ENCODE measurements at places on chromosomes 6 and 20. TPM values are rescaled to one million over a fixed set of nuclear protein-coding genes. Genes with fewer than 3 reads are reported as not detected.

DNA sequence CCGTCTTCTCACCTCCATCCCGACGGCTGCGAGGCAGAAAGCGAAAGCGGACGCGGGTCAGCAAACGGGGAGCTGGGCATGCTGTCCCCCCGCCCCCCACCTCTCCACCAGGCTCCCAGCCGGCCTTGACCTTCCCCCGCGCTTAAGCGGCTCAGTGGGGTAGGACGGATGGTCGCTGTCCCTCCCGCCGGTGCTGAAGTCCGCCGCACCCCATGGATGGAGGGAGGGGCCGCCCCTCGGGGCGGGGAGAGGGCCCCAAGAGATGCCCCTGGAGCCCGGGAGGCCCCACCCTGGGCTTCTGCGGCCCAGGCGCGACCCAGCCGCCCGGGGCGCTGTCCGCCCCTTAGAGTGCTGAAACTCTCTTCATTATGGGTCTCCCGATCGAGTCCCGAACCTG lies at the start of gene KCNB1:
TSS of gene KCNB1 (minus strand) at position 48 of the 397 bp plus-strand sequence. CDS start 188 bp downstream, outside the sequence.
- peak; percentile 17 for DNase-seq
- H3K4me1 ChIP-seq, result peaks cover 22% of the 10 kb centered on the region
- H3K27me3 ChIP-seq, result peaks cover 71% of the 10 kb centered on the region
- no peaks in the 10 kb centered on the region for H3K36me3 ChIP-seq
- H3K4me3 ChIP-seq, result no peak within 1 kb of the TSS

- no peaks in the 10 kb centered on the region for H3K27me3 ChIP-seq
- peaks cover 23% of the 10 kb centered on the region for H3K4me1 ChIP-seq
- H3K4me3 ChIP-seq, result no peak overlapping the region
- DNase-seq, result no peak
Measured at GRCh38 chr20:1297486-1297885, 31.4 kb downstream of the SNPH start.

PARD6B gene
- total RNA-seq, result 5.6 TPM

TUBB1 gene
- total RNA-seq, result 0.17 TPM

GRCh38 chr20:3885715-3886114 lies 3.5 kb upstream of the PANK2 start:
- H3K27ac ChIP-seq, result no peak overlapping the region
- no peak overlapping the region for H3K4me3 ChIP-seq
- no peaks in the 10 kb centered on the region for H3K36me3 ChIP-seq

TREML2 gene
- 0.91 TPM for total RNA-seq

KCNK5 gene
- 0.47 TPM for total RNA-seq

GRCh38 chr20:63280929-63281545 lies 8.4 kb downstream of the ARFGAP1 start:
- no peak overlapping the region for H3K27ac ChIP-seq
- H3K4me3 ChIP-seq, result no peak overlapping the region
- H3K36me3 ChIP-seq, result peaks cover 61% of the 10 kb centered on the region
- H3K4me1 ChIP-seq, result peaks cover 18% of the 10 kb centered on the region
- H3K27me3 ChIP-seq, result no peaks in the 10 kb centered on the region
- DNase-seq, result no peak

DNA sequence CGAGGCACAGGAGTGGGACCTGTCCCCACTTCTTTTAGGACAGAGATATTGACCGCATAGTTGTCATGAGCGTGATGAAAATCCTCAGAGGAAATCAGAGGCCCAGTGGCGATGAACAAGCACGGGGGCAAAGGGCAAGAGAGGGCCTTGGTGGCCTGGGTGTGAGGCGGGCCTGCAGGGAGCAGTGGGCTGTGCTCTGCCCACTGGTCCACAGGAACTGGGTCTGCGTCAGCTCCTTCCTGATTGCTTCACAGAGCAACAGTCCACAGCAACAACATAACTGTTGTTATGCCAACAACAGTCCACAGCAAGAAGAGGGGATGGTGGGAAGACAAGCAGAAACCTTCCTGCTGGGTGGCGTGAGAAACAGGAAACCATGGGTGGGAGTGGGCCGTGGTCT lies 335.6 kb downstream of the ZFAND3 start:
- no peaks in the 10 kb centered on the region for H3K27me3 ChIP-seq
- no peak for DNase-seq
- H3K4me3 ChIP-seq, result no peak overlapping the region
- peaks cover 18% of the 10 kb centered on the region for H3K36me3 ChIP-seq
- H3K4me1 ChIP-seq, result no peaks in the 10 kb centered on the region
- H3K27ac ChIP-seq, result no peak overlapping the region

- peak overlapping the region; percentile 72 for H3K27ac ChIP-seq
- no peaks in the 10 kb centered on the region for H3K27me3 ChIP-seq
- peaks cover 41% of the 10 kb centered on the region for H3K4me1 ChIP-seq
- no peak overlapping the region for H3K4me3 ChIP-seq
- H3K36me3 ChIP-seq, result peaks cover 20% of the 10 kb centered on the region
Measured at GRCh38 chr20:3121955-3122610, 37.6 kb upstream of the AVP start.

ASIP gene
- not detected for total RNA-seq

DNA sequence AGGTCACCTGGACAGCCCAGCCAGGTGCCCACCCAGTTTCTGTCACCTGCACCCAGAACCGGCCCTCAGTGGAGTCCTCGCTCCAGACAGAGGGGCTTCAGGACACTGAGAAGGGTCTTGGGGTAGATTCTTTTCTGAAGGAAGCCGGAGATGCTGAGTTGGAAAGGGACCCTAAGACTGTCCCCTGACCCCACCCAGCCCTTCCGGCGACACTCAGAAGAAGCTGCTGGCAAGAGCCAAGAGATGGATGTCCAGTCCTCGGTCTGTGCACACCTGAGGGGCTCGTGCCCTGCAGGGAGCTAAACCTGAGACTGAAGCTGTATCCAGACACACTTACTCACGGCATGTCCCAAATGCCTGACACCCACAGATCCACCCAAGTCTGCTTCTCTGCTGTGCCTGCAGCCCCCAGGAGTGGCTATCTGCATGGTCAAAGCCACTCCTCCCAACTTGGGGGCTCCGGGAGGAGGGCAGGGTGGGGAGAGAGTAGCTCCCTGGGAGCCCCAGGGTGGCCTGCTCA lies 20.2 kb downstream of the NTSR1 start:
- no peak overlapping the region for H3K27ac ChIP-seq
- peak overlapping the region; percentile 20 for H3K4me3 ChIP-seq
- H3K4me1 ChIP-seq, result peaks cover 27% of the 10 kb centered on the region

HLA-DQA2 gene
- 1.1 TPM for total RNA-seq

GRCh38 chr6:25703005-25703404 lies 51.0 kb downstream of the SCGN start:
- DNase-seq, result no peak
- no peaks in the 10 kb centered on the region for H3K4me1 ChIP-seq
- H3K27ac ChIP-seq, result no peak overlapping the region
- H3K36me3 ChIP-seq, result no peaks in the 10 kb centered on the region
- H3K27me3 ChIP-seq, result peaks cover 5% of the 10 kb centered on the region

All from CD4-positive, alpha-beta T cell (primary cell).